ENCODE measurements at places on chromosomes 7 and 10. TPM values are rescaled to one million over a fixed set of nuclear protein-coding genes. Genes with fewer than 3 reads are reported as not detected.
A peak's percentile ranks its signal among the peaks of the same experiment; 100 is the strongest.

DNA sequence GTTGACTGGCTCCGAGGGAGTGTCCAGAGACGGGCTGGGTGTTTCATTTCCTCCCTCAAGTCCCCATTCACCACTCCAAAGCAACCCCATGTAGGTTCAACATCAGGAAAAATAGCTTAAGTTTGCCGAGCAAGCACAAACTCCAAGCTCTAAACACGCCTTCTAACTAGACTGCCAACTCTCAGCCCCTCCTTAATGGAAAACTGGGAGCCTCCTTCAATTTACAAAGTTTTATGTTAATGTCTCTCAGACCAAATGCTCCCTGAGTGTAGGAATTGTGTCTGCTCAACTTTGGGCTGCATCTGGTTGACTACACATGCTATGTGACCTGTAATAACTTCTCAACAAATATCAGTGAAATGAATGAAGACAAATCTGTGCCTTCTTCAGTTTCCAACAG lies 87.5 kb downstream of the FAM204A start:
- no peak for DNase-seq

Gene EFCAB10
- total RNA-seq = not detected

Gene UPK3B
- 1.3 TPM for total RNA-seq

- DNase-seq = no peak
Observed at GRCh38 chr7:70545214-70545613, 586.7 kb upstream of the GALNT17 start.

Gene NPY
- total RNA-seq = not detected

- peak; percentile 56 for DNase-seq
Observed at GRCh38 chr7:28093623-28094232, 86.9 kb downstream of the JAZF1 start.

GRCh38 chr10:60351191-60351853 lies 38.4 kb downstream of the ANK3 start:
- no peak for DNase-seq

Gene EN2
- total RNA-seq = not detected

Gene PNLIPRP3
- not detected for total RNA-seq

- no peak for DNase-seq
Observed at GRCh38 chr7:92665926-92666325, 75.7 kb upstream of the FAM133B start.

Gene PLAC9
- not detected for total RNA-seq

- DNase-seq = no peak
Observed at GRCh38 chr10:125415006-125415633, 254.8 kb upstream of the CTBP2 start.

DNA sequence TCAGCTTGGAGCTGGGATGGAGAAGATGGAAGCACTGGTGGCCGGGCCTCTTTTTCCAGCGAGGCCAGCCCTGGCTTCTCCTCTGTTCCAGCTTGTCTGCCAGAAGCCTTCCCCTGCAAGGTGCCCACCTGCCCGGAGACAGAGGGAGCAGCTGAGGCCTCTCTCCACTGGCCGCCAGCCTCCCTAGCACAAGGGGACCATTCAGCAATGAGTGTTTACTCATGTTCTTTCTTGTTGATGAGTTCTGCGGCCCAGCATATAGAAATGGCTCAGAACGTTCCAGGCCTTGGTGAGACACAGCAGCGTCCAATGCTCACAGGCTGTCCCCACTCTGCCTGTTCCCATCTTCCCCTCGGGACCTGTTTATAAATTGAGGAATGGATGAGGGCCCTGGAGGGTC lies 47.3 kb downstream of the CHST3 start:
- DNase-seq = no peak

- DNase-seq = no peak
Observed at GRCh38 chr7:1638215-1638661, 31.8 kb upstream of the ELFN1 start.

All from activated CD4-positive, alpha-beta T cell treated with anti-CD3 and anti-CD28 coated beads, Interleukin-2, amount 10 ng/mL, durations not matched to agents 7 days and 5 days (primary cell).